Natural killer cell (primary cell): ENCODE measurements at places on chromosomes 16 and 17. TPM values are rescaled to one million over a fixed set of nuclear protein-coding genes. Genes with fewer than 3 reads are reported as not detected.

Gene NPW
- total RNA-seq: not detected

Gene MT1A
- total RNA-seq: not detected

Gene LPO
- not detected for total RNA-seq

Gene CD300LG
- not detected for total RNA-seq

Gene DHRS7C
- total RNA-seq: not detected

Gene WSCD1
- total RNA-seq: 1.9 TPM

Gene CCL2
- total RNA-seq: not detected

Gene ADAM11
- total RNA-seq: 0.18 TPM

Gene PRSS27
- 1.2 TPM for total RNA-seq

Gene NOB1
- 32.0 TPM for total RNA-seq

Gene HOXB6
- total RNA-seq: not detected

Gene CFAP97D1
- total RNA-seq: not detected

Gene HSD11B2
- not detected for total RNA-seq

Gene KCNH6
- total RNA-seq: not detected

Gene DNAAF1
- 2.9 TPM for total RNA-seq

Gene TEX14
- 1.1 TPM for total RNA-seq

Gene KIF2B
- total RNA-seq: not detected

Gene TRIM47
- 2.0 TPM for total RNA-seq

Gene PTX4
- not detected for total RNA-seq

Gene G6PC1
- not detected for total RNA-seq

DNA sequence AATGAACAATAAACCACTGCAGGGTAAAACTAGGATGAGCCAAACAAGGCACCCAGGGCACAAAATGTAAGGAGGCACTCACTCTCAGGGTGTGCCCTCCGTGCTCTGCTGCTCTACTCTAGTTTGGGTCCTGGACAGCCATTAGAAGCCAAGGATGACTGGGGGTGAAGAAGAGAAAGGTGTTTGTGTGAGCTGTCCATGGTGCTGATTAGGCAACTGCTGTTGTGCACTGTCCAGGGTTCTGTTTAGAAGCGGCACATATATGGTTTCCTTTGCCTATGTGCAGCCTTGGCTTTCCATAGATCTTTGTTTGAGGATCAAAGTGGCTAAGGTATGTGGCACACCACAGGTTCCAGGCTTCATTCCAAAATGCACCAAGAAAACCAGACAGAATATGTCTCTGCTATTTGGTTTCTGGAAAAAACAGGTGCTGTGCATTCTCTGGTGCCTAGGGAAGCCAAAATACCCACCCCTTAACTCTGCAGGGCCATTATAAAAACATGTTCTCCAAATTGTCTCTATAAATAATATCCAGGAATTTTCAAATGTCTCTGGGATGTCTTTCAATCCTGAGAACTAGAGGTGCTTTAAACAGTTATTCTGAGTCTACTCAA lies 123.5 kb downstream of the CBLN1 start:
- DNase-seq: no peak

- peak; percentile 67 for DNase-seq
These were observed at the start of gene ABHD15 for GRCh38 chr17:29566473-29567303. TSS of gene ABHD15 (minus strand) at chr17:29567037. CDS start at chr17:29566966, 71 bp downstream.

GRCh38 chr16:71709229-71709781 lies 15.2 kb downstream of the PHLPP2 start:
- DNase-seq: no peak

- no peak for DNase-seq
These were observed 23.1 kb downstream of the NTAN1 start for GRCh38 chr16:15032547-15033308.

- DNase-seq: no peak
These were observed 113.2 kb downstream of the MSI2 start for GRCh38 chr17:57369509-57369945.

GRCh38 chr16:83714286-83714685 lies 93.5 kb upstream of the HSBP1 start:
- no peak for DNase-seq

GRCh38 chr16:2584729-2585650 lies 47.2 kb downstream of the PDPK1 start:
- DNase-seq: no peak

DNA sequence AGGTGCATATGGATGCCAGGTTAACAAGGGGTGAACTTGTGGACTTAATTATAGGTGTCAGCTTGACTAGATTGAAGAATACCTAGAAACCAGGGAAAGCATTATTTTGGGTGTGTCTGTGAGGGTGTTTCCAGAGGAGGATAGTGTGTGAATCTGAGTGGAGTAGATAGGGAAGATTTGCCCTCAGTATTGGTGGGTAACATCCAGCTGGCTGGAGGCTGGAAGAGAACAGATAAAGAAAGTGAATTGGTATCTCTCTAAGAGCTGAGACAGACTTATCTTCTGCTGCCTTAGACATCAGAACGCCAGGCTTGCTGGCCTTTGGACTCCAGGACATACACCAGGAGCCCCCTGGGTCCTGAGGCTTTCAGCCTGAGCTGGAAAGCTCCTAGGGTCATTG lies 75.2 kb downstream of the CDRT15 start:
- DNase-seq: no peak

- no peak for DNase-seq
These were observed 224 bp upstream of the NHERF1 start for GRCh38 chr17:74748279-74748528.

GRCh38 chr17:43613917-43614316 lies 47.8 kb downstream of the MEOX1 start:
- DNase-seq: no peak

GRCh38 chr16:70725912-70726828 lies 40.3 kb upstream of the MTSS2 start:
- no peak for DNase-seq

DNA sequence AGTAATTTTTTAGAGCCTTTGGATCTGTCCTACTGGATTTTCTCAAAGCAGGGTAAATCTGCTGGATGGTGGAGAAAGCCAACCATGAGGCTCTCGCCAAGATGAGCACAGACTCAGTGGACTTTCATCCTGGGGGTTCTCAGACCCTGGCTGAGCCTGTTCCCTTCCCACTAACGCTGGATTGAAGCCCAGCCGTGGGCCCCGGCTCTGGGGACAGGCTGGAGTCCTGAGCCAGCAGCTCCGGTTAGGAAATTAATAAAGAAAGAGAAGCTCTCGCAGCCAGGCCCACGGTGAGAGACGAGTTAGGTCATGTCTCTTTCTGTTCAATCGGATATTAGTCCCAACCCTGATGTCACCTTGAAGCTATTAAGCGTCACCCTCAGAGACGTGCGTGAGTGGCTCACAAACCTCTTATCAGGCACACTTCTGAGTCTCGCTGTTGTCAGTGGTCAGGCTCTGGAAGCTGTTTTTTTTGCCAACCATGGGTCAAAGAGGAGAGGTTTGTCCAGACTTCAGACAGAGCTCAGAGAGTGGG lies 27.1 kb downstream of the MEOX1 start:
- DNase-seq: no peak

GRCh38 chr17:31387438-31387837 lies 4.0 kb upstream of the RAB11FIP4 start:
- no peak for DNase-seq

GRCh38 chr16:59192551-59193199 lies 458.6 kb upstream of the GOT2 start:
- no peak for DNase-seq

- no peak for DNase-seq
These were observed 15.5 kb downstream of the MPO start for GRCh38 chr17:58265271-58265670.

GRCh38 chr17:44362459-44362948 lies 1.1 kb downstream of the FAM171A2 start:
- no peak for DNase-seq

GRCh38 chr17:51351890-51352289 lies 91.5 kb downstream of the UTP18 start:
- DNase-seq: no peak

GRCh38 chr16:85326794-85327181 lies 214.5 kb upstream of the CIBAR2 start:
- DNase-seq: no peak

DNA sequence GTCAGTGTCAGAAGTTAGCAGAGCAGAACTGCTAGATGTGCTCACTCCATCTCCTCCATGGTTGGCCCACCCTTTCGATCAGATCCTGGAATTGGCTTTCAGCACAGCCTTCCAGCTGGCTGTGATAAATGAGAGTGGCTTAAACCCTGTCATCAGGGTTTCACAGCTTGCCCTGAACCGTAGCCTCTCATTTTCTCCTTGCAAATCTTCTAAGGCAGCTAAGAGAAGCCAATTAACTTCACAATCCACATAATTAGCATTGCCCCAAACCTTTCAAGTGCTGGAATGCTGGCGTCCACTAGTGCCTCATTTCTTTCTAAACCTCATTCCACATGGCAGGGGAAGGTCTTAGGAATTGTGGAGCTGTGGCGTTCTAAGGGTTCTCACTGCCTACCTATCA lies 21.7 kb downstream of the MILR1 start:
- DNase-seq: no peak

DNA sequence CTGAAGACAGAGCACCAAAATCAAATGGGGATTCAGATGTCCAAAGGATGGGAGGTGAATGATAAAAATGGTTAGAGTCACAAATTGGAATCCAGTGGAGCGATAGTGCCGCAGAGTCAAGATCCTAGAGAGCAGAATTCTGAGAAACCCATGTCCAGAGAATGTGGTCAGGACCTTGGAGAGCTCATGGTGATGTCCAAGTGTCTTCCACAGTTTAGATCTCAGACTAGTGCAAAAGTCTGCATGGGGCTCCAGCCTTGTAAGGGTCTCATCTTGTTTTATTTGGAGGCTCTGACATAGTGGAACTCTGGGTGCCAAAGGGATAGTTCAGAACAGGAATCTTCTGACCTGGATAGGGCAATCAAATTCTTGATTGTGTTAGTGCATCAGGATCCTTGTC lies 245.9 kb upstream of the HSBP1 start:
- DNase-seq: no peak

GRCh38 chr16:48365601-48366164 lies 19.5 kb downstream of the SIAH1 start:
- peak; percentile 82 for DNase-seq

GRCh38 chr17:53470626-53471025 lies 352.1 kb upstream of the KIF2B start:
- DNase-seq: no peak

- no peak for DNase-seq
These were observed 4.8 kb upstream of the VAC14 start for GRCh38 chr16:70805787-70806186.

- DNase-seq: no peak
These were observed 8.5 kb upstream of the CCL1 start for GRCh38 chr17:34371405-34372100.

DNA sequence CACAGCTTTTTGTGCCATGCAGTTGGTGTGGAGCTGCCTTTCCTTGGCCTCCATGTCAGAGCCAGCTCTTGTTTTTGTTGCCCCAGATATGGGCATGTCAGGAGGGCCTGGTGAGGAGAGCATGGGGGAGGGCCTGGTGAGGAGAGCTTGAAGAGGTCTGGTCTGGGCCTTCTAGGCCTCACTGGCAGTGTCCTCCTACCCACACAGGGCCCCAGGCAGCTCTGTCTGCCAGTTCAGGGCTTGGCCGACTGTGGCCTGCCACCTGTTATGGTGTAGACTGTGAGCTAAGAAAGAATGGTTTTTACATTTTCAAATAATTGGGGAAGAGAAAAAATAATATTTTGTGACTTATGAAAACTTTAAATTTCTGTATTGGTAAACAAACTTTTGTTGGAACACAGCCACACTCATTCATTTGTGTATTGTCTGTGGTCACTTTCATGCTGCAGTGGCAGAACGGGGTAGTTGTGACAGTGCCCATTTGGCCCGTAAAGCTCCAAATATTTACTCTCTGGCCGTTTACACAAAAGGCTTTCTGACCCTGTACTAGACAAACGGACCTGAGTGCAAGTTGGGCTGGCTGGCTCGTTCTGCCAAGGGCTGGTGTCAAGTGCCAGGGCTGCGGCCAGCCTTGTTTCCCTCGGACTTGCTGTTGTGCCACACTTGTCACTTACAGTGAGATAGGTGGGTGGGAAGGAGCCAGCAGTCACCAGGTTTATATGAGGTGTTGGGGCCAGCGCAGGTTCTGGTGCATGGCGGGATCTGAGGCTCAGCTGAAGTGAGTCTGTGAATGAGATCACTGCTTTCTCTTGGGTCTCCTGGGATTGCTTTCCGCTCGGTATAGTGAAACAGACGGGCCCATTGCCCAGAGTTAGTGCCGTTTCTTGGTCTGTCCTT lies 18.2 kb downstream of the PGS1 start:
- no peak for DNase-seq

- DNase-seq: no peak
These were observed 928 bp downstream of the HBA1 start for GRCh38 chr16:177394-177822.

DNA sequence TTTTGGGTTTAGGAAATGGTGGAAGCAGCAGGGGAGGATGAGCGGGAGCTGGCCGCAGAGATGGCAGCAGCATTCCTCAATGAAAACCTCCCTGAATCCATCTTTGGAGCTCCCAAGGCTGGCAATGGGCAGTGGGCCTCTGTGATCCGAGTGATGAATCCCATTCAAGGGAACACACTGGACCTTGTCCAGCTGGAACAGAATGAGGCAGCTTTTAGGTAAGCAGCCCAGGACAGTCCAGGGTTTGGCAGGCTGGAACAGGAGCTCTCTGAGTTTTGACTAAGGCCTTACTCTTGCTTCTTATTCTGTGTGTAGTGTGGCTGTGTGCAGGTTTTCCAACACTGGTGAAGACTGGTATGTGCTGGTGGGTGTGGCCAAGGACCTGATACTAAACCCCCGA lies 41.4 kb downstream of the SF3B3 start:
- DNase-seq: no peak

GRCh38 chr16:17510567-17510966 lies 39.8 kb upstream of the XYLT1 start:
- no peak for DNase-seq

- no peak for DNase-seq
These were observed 717.3 kb downstream of the KCNJ2 start for GRCh38 chr17:70886648-70887047.
